Stimulated activated CD4-positive, alpha-beta T cell treated with anti-CD3 and anti-CD28 coated beads, Interleukin-1b, Interleukin-23, amount 100 ng/mL, for 1 hour (primary cell): ENCODE measurements at places on chromosomes 5 and 9.

DNA sequence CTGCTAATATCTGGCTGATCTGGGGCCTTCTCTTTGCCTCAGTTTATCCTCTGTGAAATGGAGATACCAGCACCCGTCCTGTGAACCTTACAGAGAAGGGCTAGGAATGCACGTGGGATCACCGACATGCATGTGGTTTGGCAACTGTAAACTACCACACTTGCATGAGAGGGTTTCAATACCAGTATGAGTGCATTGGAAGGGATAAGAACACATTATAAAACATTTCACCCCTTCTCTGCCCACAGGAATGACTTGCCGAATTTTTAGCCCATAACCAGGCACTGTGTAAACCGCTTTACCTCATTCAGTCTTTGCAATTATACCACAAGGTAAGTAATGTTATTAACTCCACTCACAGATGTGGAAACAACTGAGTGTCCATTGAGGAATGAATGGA is 8.9 kb upstream of the RAB14 start:
- DNase-seq, result no peak

DNA sequence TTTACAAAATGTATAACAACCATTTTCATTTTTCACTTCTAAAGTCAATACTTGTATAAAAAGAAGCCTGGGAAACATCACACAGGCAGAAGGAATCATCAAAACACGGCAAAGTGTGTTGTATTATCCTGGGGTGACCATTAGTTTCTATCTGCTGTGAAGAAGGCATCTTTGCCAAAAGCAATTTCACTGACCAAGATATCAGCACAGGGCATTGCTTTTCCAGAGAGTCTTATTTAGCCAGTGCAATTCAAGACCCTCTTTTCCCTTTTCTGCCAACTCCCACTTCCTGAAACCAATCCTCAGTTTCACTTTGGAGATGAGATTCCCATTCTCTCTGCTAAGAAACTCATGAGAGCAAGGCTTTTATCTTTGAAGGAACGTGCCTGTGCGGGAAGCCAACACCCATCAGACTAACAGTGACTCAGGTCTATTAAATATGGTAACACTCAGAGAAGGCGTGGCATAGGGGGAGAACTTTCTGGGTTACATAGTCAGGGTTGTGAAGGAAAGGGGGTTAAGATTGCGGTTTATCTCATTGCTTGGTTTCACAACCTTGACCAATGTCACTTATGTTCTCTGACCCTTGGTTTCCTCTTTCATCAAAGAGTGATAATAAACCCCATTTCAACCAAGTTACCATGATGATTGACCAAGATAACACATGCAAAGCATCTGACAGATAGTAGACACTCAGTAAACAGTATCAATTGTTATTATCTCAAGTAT is 666.9 kb upstream of the KLF4 start:
- no peak for DNase-seq

- DNase-seq, result no peak
Measured at GRCh38 chr9:111691672-111692329, 30.4 kb downstream of the GNG10 start.

GRCh38 chr5:74415695-74416102 is 224.8 kb downstream of the ENC1 start:
- no peak for DNase-seq

DNA sequence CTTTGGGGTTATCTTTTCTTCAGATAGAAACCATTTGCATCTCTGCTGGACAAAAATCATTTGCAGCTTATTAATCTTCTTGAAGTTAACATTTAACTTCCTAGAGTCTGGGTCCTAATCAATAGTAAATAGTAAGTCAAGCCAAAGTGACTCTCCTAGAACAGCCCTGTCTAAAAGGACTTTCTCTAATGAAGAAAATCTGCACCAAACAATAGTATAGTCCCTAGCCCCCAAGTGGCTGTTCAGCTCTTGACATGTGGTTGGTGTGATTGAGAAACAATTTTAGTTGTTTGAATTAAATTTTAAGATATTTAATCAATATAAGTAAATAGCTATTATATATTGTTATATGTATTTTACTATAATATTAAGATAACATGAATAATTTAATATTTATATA is 64.6 kb upstream of the SHB start:
- DNase-seq, result no peak

- no peak for DNase-seq
Measured at GRCh38 chr9:125757834-125758233, 10.7 kb downstream of the PBX3 start.

DNA sequence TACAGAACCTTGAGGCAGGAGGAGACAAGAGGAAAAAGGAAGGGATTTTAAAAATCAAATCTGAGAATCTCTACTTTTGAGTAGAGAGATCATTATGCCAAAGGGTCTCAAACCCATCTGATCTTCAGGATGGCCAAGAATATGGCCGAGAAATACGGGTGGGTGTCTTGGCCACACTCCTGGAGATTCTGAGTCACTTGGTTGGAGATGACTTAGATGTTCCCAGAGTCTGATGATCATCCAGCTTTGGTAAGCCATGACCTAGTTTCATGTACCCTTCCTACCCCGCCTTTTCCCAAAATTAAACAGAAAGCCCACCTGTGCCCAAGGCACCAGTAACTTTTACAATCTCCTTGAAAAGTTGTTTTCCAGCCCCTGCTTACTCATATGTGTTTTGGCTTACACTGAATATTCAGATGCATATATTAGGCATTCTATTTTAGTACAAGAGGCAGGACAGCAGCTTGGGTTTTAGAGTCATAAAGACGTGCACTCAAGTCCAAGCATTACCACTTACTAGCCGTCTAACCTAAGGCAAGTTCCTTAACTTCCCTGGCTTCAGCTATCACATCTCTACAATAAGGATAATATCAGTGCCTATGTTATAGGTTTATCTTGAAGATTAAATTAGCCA is 167.0 kb upstream of the GPR151 start:
- no peak for DNase-seq

DNA sequence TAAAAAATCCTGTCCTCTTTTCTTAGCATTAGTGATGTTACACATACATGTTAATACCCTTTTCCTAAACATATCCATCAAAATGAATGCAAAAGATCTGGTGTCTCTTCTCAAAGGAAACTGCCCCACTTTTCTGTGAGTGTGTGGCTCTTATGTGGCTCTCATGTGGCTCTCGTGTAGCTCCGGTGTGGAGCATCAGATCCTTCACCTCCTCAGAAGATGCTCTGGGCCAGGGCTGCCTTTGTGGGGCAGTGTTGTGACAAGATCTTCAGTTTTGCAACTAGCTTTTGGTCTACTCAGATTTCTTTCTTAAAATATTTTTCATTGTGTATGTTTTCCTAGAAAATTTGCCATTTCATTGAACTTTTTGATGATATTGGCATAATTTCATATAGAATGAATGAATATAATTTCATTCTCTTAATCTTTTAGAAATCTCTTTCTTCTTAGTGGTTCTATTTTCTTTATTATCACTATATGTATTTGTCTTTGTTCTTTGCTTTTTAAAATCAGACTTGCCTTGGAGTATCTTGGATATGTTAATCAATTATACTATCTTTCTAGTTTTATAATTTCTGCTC is 19.4 kb downstream of the GARNL3 start:
- DNase-seq, result no peak

DNA sequence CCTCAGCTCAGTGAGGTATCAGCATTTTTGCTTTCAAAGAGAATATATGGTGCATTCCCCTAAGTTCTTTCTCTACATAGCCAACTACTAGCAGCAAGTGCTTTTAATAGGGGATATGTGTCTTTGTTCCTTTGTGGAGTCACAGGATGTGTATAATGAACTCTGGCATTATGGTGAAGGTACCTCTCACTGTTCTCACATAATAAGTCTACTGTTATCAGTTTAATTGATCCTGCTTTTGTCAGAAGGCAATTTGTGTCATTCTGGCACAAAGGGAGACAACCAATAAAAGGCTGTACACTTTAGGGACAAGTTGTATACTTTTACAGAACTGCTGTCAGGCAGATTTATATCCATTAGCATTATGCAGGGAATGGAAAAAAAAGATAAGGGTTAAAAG is 531.4 kb upstream of the RIOK2 start:
- no peak for DNase-seq

DNA sequence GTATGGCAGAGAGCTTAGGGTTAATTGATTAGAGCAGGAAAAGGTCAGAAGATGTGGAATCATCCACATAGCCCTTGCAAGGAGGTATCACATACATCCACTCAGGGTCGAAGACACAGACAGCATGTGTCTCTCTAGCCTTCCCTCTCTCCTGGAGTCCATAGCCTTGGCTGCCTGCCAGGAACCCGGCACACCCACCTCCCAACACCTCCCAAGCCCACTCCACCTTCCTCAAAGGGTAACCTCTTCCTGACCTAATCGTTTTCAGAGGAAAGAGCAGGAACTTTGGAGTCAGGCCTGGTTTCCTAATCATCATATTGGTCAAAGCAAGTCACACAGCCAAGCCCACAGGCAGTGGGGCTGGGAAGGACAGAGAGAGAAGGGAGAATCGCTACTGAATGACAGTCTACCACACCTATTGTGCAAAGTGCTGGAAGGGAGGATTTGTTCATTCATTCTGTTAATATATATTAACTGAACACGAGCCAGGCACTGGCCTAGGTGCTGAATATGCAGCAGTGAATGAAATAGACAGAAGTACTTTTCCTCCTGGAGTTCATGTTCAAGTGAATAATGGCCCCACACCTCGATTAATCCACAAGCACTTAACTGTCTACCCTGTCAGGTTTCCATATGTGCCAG is 107.8 kb downstream of the KCNIP1 start:
- DNase-seq, result no peak

DNA sequence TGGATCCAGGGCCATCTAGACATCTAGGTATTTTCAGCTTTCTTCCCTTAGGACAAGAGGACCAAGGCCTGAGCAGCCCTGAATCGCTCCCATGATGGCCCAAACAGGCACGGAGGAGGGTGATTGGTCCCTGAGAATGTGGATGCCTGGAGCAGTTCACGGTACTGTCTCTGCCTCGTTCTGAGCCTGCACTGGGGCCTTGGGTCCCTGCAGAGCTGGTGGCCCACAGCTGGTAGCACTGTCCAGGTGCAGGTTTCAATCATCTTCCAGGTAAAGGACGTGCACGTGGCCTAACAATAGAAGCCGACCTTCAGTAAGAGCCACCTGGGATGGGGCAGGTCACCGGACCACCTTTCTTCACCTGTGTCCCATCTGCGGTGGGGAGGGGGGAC is 19.4 kb upstream of the FCN1 start:
- DNase-seq, result no peak

GRCh38 chr9:5587024-5587423 is 41.9 kb upstream of the RIC1 start:
- no peak for DNase-seq

DNA sequence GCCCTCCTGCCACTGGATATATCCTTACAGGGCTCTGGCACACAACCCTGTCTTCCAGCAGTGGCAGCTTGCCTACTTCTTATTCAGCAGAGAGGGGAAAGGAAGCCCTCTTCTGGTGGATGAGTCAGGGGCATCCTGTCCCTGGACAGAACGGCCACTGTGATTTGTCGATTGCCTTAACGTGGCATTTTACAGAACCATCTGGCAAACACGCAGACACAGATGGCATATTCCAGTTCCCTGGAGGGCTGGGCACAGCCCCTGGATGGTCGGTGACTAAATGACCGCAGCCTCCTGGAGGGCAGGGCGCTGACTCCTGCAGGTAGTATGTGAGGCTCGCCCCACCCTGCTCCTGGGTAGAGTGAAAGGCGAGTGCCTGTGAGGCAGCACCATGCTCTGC is 62.1 kb downstream of the DCP2 start:
- DNase-seq, result no peak

DNA sequence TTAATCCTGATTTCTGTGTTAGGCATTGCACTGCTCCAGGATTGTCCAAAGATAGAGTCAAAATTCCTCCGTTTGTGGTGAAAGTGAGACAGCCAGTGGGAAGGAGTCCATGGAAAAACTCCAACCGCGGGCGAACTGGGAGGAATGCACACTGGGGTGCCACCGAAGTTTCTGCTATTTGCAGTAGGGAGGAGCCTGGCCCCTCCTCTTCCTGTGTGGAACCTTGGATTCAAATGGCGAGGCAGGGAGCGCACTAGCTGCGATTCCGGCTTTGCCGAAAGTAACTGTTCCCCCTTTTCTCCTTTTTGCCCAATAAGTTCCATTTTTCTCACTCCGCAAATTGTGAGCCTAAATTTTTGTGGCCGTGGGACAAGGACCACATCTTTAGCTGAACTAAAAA is 9.3 kb downstream of the BAAT start:
- DNase-seq, result no peak

DNA sequence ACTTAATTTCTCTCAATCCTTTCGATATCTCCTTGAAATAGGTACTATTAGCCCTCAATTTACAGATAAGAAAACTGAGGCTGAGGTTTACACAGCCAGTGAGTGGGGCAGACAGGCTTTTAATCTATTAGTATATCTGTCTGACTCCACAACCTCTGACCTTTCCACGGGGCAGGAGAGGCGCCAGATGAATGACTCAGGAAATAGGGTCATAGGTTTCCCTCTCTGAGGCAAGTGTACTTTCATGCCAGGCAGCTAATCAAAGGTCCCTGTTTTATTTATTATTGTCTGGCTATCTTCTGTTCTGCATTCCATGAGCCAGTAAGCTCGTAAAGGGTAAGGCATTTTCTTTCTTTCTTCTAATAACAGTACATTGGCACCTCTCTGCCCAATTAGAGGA is 79.6 kb upstream of the KLF4 start:
- no peak for DNase-seq

DNA sequence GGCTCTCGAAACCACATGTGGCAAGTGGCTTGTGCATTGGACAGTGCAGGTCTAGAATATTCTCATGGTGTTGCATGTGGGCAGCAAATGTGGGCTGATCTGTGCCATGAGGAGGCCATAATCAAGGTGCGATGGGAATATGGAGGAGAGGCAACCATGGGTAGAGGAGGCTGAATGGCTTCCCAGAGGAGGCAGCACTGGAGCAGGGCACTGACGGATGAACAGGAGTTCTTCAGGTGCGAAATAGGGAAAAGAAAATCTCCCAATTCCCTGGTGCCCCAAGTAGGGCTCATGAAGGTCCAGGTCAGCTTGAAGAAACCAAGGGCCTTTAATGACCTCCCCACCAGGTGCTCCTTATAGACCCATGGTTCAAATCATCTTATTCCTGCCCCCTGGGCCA is 126.5 kb downstream of the RXRA start:
- DNase-seq, result no peak

DNA sequence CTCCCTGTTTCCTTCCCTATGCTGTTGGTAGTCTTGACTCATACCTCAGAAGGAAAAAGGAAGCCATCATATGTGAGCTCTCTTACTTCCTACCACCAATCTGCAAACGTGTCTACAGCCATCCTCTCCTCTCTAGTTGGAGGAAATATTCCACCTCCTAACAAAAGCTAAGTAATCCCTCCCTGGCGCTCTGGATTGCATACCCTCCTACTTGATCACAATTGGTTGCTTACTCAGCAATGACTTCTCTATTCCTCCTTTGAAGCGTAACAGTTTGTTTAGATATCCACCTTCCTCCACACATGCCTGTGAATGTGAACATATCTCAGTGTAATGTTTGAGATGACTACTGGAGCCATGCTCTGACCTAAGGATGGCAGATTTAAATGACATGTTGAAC is 18.2 kb downstream of the RUSC2 start:
- DNase-seq, result no peak

- DNase-seq, result no peak
Measured at GRCh38 chr5:39580702-39581453, 156.1 kb upstream of the DAB2 start.
